Glomerular endothelial cell (primary cell): ENCODE measurements at places on chromosomes 5 and 9. TPM values are rescaled to one million over a fixed set of nuclear protein-coding genes. Genes with fewer than 3 reads are reported as not detected.

AGPAT2 gene
- 43.2 and 50.2 TPM in 2 replicates for total RNA-seq

C8G gene
- total RNA-seq: not detected in 2 replicates

RARS1 gene
- 91.1 and 91.2 TPM in 2 replicates for total RNA-seq

PDGFRB gene
- total RNA-seq: 5.1 and 13.0 TPM in 2 replicates

IRX1 gene
- 0.06 TPM in 1 of 2 replicates, not detected in the other for total RNA-seq

FOXD4L4 gene
- total RNA-seq: 0.53 TPM in 1 of 2 replicates, not detected in the other

GNPDA1 gene
- 75.5 and 130 TPM in 2 replicates for total RNA-seq

SCAI gene
- total RNA-seq: 4.8 and 8.1 TPM in 2 replicates

ICE1 gene
- total RNA-seq: 24.6 and 29.6 TPM in 2 replicates

POLR3G gene
- 7.9 and 15.1 TPM in 2 replicates for total RNA-seq

MCTP1 gene
- total RNA-seq: 9.0 and 51.7 TPM in 2 replicates

CYLC2 gene
- total RNA-seq: not detected in 2 replicates

- no peak for DNase-seq
Measured at GRCh38 chr5:113062869-113063508, 86.4 kb downstream of the DCP2 start.

GRCh38 chr9:137041124-137041523 lies 4.9 kb downstream of the NPDC1 start:
- no peak for DNase-seq

DNA sequence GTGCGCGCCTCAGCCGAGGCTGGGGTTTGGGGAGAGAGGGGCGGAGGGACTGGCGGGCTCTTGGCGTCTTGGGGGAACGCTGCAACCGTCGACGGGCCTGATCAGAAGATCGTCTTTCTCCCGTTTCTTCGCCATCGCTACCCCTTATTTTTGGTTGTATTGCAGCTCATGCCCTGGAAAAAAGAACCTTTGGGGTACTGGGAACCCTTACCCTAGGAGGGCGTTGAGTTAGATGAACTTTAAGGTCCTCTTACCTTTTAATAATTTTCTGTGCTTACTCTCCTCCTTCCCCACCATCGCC lies 719 bp downstream of the PAIP2 start:
- no peak for DNase-seq

DNA sequence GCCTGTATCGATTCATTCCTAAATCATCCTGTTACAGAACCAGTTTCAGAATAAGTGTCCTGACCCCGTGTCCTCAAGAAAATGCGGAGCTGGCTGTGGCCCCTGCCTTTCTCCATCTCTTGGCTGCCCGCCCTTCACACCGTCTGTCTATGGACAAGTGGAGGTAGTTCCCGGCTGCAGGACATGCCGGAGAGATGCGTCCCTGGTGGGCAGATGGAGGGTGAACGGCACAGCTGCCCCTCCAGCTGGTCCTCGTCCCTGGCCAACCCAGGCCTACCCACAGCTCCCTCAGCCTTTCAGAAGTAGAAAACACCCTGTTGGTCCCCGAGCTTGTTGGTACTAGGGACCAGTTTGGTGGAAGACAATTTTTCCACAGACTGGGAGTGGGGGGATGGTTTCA lies 14.8 kb upstream of the EXOC3 start:
- DNase-seq: no peak

- no peak for DNase-seq
Measured at GRCh38 chr9:134278974-134279640, 47.1 kb upstream of the RXRA start.

GRCh38 chr5:145160679-145161078 lies 674.5 kb downstream of the PRELID2 start:
- DNase-seq: no peak

- no peak for DNase-seq
Measured at GRCh38 chr9:110672873-110673510, 4.4 kb downstream of the MUSK start.

- no peak for DNase-seq
Measured at GRCh38 chr5:73189871-73190376, 16.9 kb downstream of the TMEM174 start.

- DNase-seq: no peak
Measured at GRCh38 chr9:77997611-77998284, 33.9 kb downstream of the GNAQ start.

GRCh38 chr5:132506094-132506692 lies 15.6 kb upstream of the IRF1 start:
- peak; percentile 39 for DNase-seq

DNA sequence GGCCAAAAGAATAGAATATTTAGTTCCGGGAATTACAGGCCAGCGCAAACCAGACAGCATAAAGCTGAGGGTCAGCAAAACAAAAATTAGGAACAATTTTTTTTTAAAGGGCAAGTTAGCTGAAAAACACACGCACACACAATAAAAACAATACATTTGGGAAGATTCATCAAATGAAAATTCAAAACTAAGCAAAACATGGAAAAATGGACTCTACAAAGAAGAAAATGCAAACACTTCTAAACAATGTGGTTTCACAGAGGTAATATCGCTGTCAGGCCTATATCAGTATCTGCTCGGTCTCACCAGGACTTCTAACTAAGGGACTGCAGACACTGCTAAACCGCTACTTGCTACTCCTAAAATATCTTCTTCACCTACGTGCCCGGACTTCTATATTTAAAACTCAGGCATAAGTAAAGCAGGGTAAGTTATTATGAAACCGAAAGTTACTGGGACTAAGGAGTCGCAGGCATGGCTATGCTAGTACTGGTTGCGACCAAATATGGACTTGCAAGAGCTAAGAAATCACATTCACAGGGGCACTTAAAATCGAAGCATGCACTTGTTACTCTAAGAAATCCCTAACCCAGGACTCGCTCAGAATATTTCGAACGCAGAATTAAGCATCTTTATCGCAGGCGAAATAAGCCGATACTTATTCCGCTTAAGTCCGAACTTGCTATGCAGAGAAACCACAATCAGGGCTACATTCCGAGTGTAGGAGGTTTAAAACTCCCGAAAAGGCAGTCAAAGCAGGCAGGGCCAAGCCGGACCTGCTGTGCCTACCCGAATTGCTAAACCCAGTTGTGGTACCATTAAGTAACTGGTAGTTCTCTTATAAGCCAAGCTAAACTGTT lies 2.3 kb downstream of the ANXA2R start:
- DNase-seq: peak; percentile 69

DNA sequence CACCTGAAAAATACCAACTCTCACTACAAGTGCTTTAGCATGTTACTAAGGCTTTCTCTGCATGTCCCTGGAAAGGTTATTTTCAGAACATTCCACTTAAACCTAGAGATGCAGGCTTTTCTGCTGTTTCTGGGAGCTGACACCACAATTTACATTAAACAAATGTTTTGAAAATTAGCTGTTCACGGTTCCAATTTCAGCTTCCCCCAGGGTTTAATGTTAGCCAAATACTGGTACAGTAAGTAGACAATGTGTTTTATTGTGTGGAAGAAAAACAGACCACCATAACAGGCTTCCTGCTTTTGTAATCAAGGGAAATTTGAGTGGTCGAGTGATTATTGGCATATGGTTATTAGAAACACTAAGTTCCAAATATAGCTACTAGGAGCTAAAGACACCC lies 32.0 kb downstream of the MACROH2A1 start:
- no peak for DNase-seq

DNA sequence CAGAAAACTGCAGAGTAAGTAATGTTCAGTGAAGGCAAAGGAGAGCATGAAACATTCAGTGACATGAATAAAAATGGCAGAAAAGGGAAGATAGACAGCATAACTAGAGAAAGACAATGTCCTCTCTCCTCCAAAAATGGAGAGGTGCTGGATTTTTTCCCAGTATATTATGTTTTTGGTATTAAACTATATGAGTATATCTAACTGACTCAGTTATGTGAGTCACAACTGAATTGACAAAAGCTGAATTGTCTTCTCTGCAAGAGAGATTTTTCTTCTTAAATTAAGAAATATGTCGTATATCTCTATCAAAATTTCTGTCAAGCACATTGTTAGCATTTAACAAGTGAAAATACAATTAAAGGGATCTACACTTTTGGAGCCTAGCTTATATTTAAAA lies 375.1 kb downstream of the CHSY3 start:
- DNase-seq: no peak

GRCh38 chr9:3823842-3824475 lies 298.2 kb upstream of the RFX3 start:
- no peak for DNase-seq

- no peak for DNase-seq
Measured at GRCh38 chr5:8949908-8950307, 596.0 kb downstream of the SEMA5A start.

DNA sequence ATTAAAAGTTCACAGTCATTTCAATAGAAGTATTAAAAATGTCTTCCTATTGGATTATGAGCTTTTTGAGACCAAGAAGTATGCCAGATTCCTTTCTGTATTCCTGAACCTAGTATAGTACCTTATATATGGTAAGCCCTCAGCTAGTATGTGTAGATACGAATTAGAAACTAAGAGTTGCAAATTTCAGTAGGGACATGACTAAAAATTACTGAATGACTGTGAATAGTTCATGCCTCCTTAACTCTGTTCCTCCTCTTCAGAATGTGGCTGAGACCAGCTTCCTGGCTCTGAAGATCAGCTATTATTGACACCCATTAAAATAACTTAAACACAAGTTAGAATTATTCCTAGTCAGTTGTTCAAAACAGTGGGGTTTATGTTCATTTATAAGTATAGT lies 19.7 kb downstream of the KDM3B start:
- no peak for DNase-seq

GRCh38 chr5:107265193-107265592 lies 405.5 kb downstream of the EFNA5 start:
- DNase-seq: no peak

- no peak for DNase-seq
Measured at GRCh38 chr5:76755779-76756637, 40.1 kb downstream of the F2R start.

DNA sequence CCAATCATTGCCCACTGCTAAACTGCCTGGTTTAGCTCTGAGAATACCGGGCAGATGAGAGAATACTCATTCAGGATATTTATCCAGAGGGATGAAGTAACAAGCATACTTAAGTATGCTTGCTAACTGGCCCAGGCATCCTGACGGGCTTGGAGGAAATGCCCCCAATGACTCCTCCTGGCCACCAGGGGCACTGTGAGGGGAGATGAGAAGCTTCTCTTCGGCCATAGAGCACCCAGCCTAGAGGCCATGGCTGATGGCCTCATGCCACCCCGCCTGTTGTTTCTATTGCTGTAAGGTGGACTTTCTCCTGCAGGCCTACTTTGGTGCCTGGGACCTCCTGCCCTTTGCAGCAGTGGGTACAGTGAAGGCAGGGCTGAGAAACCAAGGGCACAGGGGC lies 134.5 kb upstream of the FSTL4 start:
- no peak for DNase-seq

GRCh38 chr5:117488976-117489500 lies 914.4 kb upstream of the SEMA6A start:
- no peak for DNase-seq

GRCh38 chr5:132540764-132541163 lies 2.6 kb downstream of the IL5 start:
- DNase-seq: no peak
